ENCODE measurements at places on chromosomes 4 and X.

DNA sequence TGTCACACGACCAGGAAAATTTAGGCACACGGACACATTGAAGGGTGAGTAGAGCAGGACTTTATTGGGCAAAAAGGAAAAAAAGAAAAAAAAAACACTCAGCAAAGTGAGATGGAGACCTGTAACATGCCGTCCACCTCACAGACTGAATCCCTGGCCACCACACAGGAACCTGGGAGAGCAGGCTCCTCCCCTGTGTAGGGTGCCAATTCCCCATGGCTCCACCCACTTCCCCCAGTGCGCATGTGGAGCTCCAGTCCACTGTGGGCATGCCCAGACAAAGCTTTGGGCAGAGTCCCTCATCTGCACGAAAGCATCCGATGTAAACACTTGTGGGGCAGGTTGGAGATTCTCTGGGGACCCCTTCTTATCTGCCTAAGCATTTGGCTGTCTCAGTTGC is 23.6 kb upstream of the CBR4 start:
- DNase-seq, result no peak

GRCh38 chr4:107718351-107718965 is 1.6 kb downstream of the PAPSS1 start:
- DNase-seq, result no peak

GRCh38 chrX:133926809-133927208 is 58.6 kb downstream of the GPC3 start:
- DNase-seq, result no peak

DNA sequence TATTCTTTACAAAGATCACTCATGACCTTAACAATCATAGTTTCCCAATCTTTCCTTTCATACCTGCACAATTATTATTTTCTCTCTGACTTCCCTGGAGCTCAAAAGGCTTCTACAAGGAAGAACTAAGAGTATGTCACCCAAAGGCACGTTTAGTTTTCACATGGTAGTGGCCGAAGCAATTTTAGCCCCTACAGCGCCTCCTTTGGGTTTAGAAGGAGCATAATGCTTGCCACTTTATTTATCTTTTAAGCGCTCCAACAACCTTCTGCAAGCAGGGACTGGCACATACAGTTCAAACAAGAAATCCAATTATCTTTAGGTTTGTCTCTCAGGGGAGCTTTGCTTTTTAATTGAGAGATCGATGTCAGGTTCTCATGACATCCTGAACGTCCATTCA is 42.0 kb upstream of the IGSF1 start:
- DNase-seq, result no peak

- no peak for DNase-seq
Observed at GRCh38 chr4:128775916-128776315, 33.6 kb upstream of the JADE1 start.

DNA sequence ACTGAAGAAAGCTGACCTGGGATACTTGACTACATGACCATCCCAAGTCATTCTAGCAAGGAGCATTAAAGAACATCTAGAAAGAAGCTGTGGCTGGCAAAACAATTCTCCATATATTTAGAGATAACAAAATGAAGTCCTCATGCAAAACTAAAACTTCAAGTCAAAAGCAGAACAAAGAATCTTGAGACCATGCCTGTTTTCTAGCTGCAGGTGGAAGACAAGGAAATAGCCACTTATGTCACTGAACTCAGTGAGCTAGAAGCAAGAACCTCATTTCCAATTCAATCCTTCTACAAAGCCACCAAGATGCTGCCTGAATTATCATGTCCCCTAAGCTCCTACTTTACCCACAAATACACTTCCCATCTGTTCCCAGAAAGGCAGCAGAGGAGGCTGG is 13.8 kb downstream of the USP46 start:
- no peak for DNase-seq

DNA sequence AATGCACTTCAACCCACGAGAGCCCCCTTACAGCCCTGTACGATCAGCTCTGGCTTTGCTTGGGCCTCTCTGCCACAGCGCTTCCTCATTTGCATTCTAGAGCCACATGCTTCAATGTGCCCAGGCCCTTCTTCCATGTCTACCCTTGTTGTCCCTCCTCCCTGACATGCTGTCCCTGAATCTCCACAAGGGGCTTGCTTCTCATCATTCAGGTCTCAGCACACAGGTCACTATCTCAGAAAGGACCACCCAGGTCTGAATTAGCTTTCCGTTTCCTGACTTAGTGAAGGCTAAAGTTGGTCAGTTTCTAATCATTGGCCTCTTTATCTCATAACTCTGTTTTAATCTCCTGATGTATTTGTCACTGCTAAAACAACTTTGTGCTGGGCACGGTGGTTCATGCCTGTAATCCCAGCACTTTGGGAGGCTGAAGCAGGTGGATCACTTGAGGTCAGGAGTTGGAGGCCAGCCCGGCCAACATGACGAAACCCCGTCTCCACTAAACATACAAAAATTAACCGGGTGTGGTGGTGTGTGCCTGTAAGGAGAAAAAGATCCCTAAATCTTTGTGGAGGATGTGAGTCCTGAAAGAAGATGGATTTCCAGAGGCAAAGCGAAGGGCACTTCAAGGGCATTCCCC is 17.9 kb upstream of the SLC34A2 start:
- no peak for DNase-seq

- DNase-seq, result peak; percentile 16
Observed at GRCh38 chr4:1053080-1053661, 41.7 kb downstream of the FGFRL1 start.

GRCh38 chr4:40199999-40200874 is 3.4 kb downstream of the RHOH start:
- DNase-seq, result peak; percentile 68

DNA sequence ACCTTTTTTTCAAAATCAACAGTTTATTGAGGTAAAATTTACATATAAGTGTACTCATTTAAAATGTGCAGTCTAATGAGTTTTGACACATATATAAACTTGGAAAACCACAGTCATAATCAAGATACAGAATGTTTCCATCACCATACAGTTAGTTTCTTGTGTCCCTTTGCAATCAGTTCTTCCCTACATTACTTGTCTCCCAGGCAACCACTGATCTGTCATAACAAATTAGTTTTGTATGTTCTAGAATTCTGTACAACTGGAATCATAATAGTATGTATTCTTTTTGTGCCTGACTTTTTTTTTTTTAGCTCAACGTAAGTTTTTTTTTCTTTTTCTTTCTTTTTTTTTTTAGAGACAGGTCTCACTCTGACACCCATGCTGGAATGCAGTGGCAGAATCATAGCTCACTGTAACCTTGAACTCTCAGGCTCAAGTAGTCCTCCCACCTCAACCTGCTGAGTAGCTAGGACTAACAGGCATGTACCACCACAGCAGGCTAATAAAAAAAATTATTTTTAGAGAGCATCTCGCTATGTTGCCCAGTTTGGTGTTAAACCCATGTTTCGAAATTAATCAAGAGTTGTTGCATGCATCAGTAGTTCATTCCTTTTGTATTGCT is 26.9 kb downstream of the ARFIP1 start:
- DNase-seq, result no peak

- no peak for DNase-seq
Observed at GRCh38 chrX:70033348-70034051, 16.2 kb downstream of the AWAT2 start.

- DNase-seq, result no peak
Observed at GRCh38 chrX:133294126-133294525, 76.0 kb upstream of the TFDP3 start.

DNA sequence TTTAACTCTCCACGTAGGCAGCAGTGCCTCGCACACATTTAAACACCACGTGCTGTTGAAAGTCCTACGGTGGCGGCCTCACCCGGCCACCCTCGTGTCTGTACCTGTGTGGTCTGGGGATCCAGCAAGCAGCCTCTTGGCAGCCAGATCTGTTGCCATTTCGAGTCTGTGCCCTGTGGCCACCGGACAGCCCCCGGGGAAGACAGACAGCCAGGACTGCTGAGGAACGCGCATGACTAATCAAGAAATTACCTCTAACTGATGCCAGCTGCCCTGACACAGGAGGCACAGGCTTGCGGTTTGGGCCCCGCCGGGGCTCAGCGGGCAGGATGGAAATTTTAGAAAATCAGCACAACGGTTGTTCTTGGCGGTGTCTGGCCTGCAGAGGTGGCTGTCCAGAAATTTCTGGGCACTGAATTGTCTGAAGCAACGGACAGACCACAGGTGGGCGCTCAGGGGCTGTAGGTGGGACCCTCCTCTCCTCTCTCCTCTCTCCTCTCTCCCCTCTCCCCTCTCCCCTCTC is 15.6 kb upstream of the ASMTL start:
- peak; percentile 76 for DNase-seq

- no peak for DNase-seq
Observed at GRCh38 chrX:119062750-119063374, 9.9 kb upstream of the CT47C1 start.

GRCh38 chrX:16748425-16748824 is 29.0 kb downstream of the SYAP1 start:
- DNase-seq, result no peak

DNA sequence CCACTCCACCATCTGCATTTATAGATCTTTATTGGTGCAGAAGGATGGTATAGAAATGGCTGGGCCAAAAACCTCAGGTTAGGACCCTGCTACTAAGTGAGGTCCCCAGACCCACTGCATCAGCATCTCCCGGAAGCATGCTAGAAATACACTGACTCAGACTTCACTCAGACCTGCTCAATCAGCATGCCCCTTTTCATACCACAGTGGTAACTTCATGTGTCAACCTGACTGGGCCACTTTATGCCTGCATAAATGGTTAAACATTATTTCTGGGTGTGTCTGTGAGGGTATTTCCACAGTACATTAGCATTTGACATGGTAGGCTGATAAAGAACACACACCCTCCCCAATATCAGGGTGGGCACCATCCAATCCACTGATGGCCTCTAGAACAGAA is 118.6 kb upstream of the VCX3B start:
- DNase-seq, result no peak

DNA sequence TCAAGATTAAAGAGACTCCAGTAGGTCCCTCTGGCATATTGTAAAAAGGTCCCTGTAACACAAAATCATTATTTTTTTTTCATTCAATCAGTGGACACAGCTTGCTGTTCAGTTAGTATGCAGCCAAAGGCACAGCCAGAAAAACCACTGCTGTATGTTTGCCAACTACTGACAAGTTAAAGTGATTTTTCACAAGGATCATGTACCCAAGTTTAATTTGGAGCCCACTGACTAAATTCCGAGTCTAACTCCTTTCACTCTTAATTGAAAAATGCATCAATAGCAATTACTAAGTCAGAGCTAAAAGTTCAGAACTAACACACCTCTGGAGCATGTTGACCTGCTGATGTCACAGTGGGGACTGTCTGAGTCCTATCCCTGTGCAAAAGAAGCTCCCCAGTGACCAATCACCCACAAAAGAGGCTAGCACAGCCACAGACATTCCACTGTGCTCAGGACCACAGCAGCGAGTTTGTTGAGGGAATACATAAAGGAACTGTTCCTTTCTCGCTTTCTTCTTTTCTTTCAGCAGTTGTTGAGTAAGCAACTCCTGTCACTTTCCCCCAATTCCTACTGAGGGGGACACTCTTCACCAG is 60.4 kb downstream of the STX18 start:
- no peak for DNase-seq

DNA sequence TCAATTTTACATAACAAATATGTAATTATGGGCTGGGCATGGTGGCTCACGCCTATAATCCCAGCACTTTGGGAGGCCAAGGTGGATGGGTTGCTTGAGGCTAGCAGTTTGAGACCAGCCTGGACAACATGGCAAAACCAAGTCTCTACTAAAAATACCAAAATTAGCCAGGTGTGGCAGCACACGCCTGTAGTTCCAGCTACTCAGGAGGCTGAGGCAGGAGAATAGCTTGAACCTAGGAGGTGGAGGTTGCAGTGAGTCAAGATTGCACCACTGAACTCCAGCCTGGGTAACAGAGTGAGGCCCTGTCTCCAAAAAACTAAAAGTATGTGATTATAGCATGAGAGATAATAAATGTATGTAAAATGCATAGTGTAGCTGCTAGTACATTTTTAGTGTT is 229.0 kb downstream of the PPARGC1A start:
- DNase-seq, result no peak

DNA sequence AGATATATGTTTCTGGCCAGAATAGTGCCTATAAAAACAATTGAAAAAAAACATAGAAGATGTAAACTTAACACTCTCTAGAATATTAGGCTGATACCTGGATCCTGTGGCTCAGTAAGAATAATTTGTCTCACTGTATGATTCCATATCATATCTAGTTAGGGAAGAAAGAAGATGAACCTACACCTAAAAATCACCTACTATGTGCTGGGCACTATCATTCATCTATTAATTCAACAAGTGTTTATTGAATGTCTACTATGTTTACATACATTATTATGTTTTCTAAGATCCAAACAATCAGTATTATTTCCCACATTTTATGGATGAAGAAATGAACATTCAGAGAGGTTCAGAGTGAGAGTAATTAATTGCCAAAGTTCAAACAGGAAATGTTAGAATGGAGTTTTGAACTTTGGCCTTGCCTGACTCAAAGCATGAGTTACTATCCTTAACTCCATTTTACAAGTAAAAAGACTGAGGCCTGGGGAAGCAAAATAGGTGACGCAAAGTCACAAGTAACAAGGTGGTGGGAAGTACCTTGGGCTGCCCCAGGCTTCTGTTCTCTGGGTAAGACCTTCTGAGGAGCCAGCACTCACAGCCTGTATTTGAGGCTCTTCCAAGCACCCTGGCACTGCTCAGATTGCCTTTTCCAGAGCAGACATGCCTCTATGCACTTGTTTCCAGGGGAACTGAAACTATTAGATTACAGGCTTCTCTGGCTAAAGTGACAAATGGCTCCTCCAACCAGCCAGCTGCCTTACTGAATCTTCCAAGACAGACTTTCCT is 111.1 kb upstream of the ACSL4 start:
- no peak for DNase-seq

DNA sequence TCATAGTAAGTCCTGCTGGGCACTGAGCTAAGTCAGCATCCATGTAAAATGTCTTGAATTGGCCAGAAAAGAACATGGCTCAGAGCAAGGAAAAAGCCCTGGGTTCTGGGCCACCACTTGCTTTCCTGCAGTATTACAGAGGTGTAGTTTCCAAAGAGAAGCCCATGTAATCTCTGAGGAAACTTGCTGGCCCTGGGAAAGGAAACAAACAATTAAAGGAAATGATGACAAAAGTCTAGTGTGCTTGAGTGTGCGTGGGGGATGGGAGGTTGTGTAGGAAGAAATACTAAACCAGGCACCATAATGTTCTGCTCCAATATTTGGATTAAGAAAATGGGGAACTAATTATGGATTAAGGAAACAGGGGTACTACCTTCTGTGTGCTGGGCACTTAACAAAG is 39.5 kb upstream of the SMIM10L2A start:
- no peak for DNase-seq

DNA sequence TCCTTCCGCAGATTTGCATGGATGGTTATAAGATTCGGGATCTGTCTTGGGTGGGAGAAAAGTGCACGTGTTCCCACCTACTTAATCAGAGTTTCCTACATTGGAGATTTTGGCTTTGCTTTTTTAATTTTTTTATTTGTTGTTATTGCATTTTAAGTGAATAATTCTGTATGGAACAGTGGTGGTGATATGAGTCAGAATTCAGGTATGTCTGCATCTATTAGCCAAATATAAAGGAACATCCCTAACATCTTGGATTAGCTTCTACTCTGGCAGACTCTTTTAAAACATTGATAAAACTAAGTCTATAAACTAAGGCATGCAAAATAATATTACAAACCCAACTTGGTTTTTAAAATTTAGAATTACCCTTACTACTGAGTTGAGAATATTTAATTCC is 659.8 kb upstream of the EPHA5 start:
- no peak for DNase-seq
